ENCODE measurements at places on chromosomes 16 and 17. TPM values are rescaled to one million over a fixed set of nuclear protein-coding genes. Genes with fewer than 3 reads are reported as not detected.

DNA sequence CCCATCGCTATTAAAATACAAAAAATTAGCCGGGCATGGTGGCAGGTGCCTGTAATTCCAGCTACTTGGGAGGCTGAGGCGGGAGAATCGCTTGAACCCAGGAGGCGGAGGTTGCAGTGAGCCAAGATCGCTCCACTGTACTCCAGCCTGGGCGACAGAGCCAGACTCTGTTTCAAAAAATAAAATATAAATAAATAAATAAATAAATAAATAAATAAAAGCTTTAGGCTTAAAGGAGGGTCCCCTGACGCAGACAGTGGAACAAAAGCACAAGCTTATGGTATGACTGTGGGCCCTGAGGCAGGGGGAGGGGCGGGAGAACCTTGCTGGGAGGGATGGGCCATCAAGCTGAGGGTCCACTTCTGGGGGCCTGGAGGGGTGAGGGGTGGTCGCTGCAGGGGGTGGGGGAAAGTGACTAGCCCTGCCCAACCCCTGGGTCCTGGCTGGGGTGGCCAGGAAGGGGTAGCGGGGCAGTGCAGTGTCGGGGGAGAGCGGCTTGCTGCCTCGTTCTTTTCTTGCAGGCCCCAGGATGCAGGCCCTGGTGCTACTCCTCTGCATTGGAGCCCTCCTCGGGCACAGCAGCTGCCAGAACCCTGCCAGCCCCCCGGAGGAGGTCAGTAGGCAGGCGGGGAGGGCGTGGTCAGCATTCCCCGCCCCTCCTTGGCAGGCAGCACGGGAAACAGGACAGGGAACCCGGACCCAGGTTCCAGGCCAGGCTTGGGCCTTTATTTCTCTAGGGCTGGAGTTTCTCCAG is 4.7 kb downstream of the SERPINF1 start:
- H3K36me3 ChIP-seq, result no peaks in the 10 kb centered on the region
- H3K4me3 ChIP-seq, result no peak overlapping the region
- DNase-seq, result no peak
- H3K27me3 ChIP-seq, result no peaks in the 10 kb centered on the region
- H3K27ac ChIP-seq, result no peak overlapping the region

DNA sequence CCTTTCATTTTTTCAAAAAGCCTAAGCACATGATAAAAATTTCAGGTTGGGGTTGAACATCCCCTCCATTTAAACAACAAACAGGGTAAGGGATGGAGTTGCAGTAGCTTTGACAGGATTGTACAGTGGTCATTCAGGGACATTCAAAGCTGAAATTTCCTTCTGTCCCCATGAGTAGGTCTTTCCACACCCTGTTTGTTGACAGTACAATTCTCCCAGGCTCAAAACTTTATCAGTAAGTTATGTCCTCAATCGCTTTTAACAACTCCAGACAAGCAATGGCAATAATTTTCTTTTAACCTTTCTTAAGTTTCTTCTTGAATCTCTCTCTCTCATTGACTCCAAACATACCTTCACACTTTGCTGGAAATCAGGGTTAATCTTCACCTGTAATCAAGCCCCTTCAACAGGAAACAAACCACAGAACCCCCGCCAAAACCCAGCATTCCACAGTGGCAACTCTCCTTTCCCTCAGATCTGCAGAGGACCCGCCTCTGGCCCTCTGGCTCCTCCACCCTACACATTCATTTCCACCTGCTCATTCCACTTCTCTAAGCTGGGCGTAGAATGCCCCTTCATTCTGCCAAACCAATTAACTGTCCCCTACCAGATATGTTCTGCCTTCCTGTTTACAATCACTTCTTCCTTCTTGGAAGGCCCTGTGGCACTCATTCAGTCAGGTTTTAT is 20.7 kb downstream of the TXNDC11 start:
- no peaks in the 10 kb centered on the region for H3K27me3 ChIP-seq
- H3K4me3 ChIP-seq, result no peak overlapping the region
- peak overlapping the region; percentile 1 for H3K27ac ChIP-seq
- peaks cover 13% of the 10 kb centered on the region for H3K4me1 ChIP-seq
- no peak for DNase-seq

GRCh38 chr17:19876529-19877161 is 8.9 kb upstream of the ULK2 start:
- no peak overlapping the region for H3K27ac ChIP-seq
- no peaks in the 10 kb centered on the region for H3K27me3 ChIP-seq
- no peak overlapping the region for H3K4me3 ChIP-seq
- H3K36me3 ChIP-seq, result no peaks in the 10 kb centered on the region

DNA sequence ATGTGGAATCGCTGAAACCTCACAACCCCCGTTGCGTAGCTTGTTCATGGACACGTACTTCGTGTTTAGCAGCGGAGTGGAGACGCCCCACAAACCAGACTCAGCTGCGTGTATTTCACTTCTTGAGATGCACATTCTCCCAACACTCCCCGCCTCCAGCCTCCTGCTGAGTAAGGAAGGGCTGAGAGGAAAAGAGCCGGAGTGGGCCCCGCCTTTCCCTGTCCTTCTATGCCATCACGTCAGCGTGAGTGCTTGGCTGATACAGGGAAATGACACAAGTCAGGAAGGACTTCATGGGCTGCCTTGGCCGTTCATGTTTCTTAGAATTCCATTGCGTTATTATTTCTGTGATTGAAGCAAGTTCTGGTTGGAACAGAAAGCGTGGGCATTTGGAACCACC is 68.6 kb upstream of the CBX4 start:
- no peak overlapping the region for H3K4me3 ChIP-seq
- H3K27ac ChIP-seq, result no peak overlapping the region
- H3K27me3 ChIP-seq, result peaks cover 2% of the 10 kb centered on the region
- no peaks in the 10 kb centered on the region for H3K36me3 ChIP-seq

GRCh38 chr17:81519284-81520020 is 6.9 kb upstream of the ACTG1 start:
- H3K27me3 ChIP-seq, result no peaks in the 10 kb centered on the region
- H3K4me1 ChIP-seq, result peaks cover 17% of the 10 kb centered on the region
- peak; percentile 79 for DNase-seq
- H3K4me3 ChIP-seq, result peak overlapping the region; percentile 48

DNA sequence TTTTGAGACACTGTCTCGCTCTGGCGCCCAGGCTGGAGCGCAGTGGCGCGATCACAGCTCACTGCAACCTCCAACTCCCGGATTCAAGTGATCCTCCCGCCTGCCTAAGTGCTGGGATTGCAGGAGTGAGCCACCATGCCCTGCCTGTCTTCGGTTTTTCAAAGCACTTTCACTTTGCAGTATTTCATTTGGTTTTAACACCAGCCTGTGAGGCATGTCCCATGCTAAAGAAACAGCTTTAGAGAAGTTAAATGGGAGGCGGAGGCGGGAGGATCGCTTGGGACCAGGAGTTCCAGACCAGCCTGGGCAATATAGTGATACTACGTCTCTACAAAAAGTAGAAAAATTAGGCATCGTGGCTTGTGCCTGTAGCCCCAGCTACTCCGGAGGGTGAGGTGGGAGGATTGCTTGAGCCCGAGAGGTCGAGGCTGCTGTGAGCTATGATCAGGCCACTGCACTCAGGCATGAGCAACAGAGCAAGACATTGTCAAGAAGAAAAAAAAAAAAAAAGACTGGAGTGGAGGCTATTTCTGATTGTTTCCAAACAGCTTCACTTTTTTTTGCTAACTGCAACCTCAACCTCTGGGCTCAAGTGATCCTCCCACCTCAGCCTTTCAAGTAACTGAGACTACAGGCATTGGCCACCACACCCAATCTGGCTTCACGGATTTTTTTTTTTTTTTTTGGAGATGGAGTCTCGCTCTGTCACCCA is 1.3 kb downstream of the METTL23 start:
- peaks cover 48% of the 10 kb centered on the region for H3K36me3 ChIP-seq
- peak overlapping the region; percentile 96 for H3K4me3 ChIP-seq
- H3K4me1 ChIP-seq, result peaks cover 50% of the 10 kb centered on the region
- H3K27me3 ChIP-seq, result no peaks in the 10 kb centered on the region

GRCh38 chr16:31143694-31144148 is 6.1 kb downstream of the PRSS36 start:
- H3K4me1 ChIP-seq, result peaks cover 13% of the 10 kb centered on the region
- H3K36me3 ChIP-seq, result no peaks in the 10 kb centered on the region
- peak overlapping the region; percentile 49 for H3K27ac ChIP-seq

DNA sequence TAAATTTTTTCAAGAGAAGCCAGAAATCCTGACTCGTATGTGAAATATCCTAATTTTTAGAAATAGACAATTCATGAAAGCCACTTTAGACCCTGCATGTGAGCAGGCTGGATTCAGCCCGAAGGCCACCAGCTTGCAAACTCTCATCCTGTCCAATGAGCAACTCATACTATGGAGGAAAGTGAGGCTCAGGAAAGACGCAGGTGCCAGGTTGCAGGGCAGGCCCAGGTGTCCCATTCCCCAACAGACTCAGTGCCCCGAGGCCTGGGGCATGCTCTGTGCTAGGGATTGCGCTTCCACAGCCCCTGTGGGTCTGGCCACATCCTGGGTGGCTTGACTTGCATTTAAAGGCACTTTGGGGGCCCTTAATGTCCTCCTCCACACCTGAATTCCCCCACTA is 16.7 kb upstream of the RASD1 start:
- H3K27me3 ChIP-seq, result no peaks in the 10 kb centered on the region
- no peaks in the 10 kb centered on the region for H3K36me3 ChIP-seq
- no peak overlapping the region for H3K27ac ChIP-seq
- DNase-seq, result no peak
- no peaks in the 10 kb centered on the region for H3K4me1 ChIP-seq

DNA sequence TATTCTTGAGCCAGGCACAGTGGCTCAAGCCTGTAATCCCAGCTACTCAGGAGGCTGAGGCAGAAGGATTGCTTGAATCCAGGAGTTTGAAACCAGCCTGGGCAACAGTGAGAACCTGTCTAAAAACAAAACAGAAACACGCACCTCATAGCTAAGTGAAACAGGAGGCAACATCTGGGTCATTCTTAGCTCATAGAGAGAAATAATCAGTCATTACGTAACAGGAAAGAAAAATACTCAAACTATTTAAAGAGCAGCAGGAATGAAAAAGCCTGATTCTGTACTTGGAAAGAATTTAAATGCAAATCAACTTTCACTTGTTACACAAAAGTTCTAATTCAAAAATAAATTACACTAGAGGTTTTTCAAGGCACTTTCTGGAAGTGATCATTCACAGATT is 17.2 kb downstream of the CHCT1 start:
- no peak overlapping the region for H3K4me3 ChIP-seq
- H3K4me1 ChIP-seq, result peaks cover 3% of the 10 kb centered on the region

- DNase-seq, result no peak
- H3K36me3 ChIP-seq, result no peaks in the 10 kb centered on the region
- H3K4me3 ChIP-seq, result no peak overlapping the region
- no peak overlapping the region for H3K27ac ChIP-seq
These were observed 1.1 kb upstream of the CCL22 start for GRCh38 chr16:57357330-57358085.

DNA sequence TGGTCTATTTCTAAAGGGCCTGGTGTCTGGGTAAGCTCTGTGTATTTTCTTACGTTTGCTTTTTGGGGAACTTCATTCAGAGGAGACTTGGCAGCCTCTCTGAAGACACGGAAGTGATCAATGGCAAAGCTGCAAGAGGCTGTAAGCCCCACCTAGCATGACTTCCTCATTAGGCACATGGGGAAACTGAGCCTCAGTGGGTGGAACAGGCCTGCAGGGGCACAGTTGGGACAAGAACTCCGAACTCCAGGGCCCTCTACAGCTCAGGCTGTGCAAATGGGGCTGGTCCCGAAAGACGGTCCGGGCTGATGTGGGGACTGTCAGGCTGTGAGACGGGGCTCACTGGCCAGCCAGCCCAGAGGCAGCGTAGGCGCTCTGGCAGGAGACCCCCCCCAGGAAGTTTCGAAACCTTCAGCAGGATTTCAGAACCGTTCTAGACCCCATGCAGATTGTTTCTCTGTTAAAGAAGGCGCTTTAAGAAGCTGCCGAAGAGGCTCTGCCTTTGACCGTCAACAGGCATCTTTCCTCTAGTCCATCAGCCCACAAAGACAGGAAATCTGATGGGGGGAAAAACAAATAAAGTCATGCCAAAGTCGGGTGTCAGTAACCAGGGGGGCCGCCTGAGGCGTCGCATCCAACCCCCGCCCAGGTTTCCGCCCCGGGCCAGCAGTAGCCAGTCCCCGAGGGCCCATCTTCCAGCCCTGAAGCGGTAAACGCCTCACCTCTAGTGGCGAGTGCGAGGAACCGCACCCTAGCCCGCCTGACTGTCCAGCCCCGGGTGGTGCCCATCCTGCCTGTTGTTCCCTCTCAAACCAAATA is 79.8 kb upstream of the TBC1D3K start:
- DNase-seq, result peak; percentile 67
- no peak overlapping the region for H3K27ac ChIP-seq
- H3K36me3 ChIP-seq, result no peaks in the 10 kb centered on the region

GRCh38 chr17:50799582-50799981 is 32.3 kb upstream of the ANKRD40CL start:
- no peak overlapping the region for H3K27ac ChIP-seq
- no peak for DNase-seq
- no peaks in the 10 kb centered on the region for H3K27me3 ChIP-seq
- H3K36me3 ChIP-seq, result no peaks in the 10 kb centered on the region
- H3K4me3 ChIP-seq, result no peak overlapping the region

DNA sequence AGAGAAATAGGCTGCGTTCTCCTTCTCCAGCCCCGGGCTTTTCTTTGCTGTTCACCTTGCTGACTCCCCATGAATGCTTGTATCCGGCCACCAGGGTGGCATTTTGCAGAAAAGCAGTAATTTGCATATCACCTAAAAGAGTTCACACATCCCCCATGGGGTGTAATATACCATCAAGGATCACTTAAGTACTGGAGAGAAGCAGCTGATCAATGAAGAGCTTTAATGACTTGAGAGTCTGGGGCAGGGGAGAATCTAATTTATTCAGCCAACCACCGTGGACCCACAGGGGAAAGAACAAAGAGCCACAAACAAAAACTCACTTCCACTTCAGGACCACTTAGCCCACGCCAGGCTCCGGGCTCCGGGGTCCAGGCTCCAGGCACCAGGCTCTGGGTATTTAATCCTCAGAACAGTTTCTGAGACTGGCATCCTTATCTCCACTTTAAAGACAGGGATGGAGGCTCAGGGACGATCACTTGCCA is 33.9 kb upstream of the SEC14L1 start:
- H3K4me1 ChIP-seq, result peaks cover 13% of the 10 kb centered on the region
- H3K36me3 ChIP-seq, result no peaks in the 10 kb centered on the region
- peak overlapping the region; percentile 23 for H3K27ac ChIP-seq
- H3K4me3 ChIP-seq, result peak overlapping the region; percentile 11
- DNase-seq, result no peak

- H3K27me3 ChIP-seq, result no peaks in the 10 kb centered on the region
- peaks cover 40% of the 10 kb centered on the region for H3K4me1 ChIP-seq
- DNase-seq, result no peak
These were observed 44.3 kb downstream of the MPRIP start for GRCh38 chr17:17086585-17086984.

The HLF gene
- total RNA-seq, result 3.5 TPM

The GAS7 gene
- 0.26 TPM for total RNA-seq

The OR2C1 gene
- not detected for total RNA-seq

The C17orf78 gene
- not detected for total RNA-seq

The KRT28 gene
- not detected for total RNA-seq
